ENCODE measurements at places on chromosomes 3 and 15.

- DNase-seq = no peak
Observed at GRCh38 chr3:132354916-132355702, 37.9 kb downstream of the ACP3 start.

- DNase-seq = no peak
Observed at GRCh38 chr15:48719668-48720067, 74.2 kb upstream of the FBN1 start.

- no peak for DNase-seq
Observed at GRCh38 chr3:183261151-183261724, 8.2 kb downstream of the B3GNT5 start.

DNA sequence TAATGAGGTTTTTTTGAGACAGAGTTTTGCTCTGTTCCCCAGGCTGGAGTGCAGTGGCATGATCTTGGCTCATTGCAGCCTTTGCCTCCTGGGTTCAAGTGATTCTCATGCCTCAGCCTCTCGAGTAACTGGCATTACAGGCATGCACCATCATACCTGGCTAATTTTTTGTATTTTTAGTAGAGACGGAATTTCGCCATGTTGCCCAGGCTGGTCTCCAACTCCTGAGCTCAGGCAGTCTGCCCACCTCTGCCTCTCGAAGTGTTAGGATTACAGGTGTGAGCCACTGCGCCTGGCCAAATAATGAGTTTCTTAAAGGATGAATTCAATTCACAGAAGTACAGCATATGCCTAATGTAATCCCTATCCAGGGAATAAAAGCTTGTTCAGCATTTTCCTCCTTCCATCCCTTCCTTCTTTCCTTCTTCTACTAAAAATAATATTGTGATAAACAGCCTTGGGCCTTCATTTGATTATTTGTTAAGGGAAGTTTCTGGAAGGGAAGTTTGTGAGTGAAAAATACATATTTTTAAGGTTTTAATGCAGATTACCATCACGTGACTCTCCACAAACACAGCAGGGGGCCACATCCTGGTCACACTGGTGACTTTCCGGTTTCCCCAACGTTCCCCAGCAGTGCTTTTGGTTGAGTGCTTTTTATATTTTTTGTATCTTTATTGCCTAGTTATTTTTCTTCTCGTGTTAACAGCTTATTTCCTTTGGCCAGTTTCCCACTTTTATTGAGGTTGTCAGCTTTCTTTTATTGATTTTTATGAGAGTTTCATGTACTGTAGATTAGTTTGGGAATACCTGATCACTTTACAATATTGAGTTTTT lies 116.8 kb downstream of the USP13 start:
- no peak for DNase-seq

GRCh38 chr3:70952033-70952747 lies 631.3 kb downstream of the FOXP1 start:
- DNase-seq = no peak

- no peak for DNase-seq
Observed at GRCh38 chr3:178137831-178138230, 398.4 kb upstream of the KCNMB2 start.

- no peak for DNase-seq
Observed at GRCh38 chr3:170792471-170792870, 77.5 kb downstream of the RPL22L1 start.

DNA sequence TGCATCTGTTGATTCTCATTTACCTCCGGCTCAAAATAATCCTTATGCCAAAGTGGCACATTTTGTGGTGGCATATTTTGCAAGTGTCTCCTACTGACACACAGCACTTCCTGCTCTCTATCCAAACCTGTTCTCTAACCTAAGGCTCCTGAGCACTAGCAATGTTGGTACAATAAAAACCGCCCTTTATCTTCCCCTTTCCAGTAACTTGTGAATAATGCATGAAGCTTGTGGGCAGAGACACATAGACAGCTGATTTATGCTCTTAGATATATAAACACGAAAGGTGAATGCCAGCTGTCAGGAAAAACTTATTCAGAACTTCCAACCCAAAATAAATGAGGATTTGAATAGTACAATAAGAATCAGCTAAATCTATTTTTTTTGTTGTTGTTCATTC lies 34.6 kb upstream of the ARPIN start:
- no peak for DNase-seq

GRCh38 chr15:85782064-85782463 lies 12.7 kb downstream of the KLHL25 start:
- no peak for DNase-seq

DNA sequence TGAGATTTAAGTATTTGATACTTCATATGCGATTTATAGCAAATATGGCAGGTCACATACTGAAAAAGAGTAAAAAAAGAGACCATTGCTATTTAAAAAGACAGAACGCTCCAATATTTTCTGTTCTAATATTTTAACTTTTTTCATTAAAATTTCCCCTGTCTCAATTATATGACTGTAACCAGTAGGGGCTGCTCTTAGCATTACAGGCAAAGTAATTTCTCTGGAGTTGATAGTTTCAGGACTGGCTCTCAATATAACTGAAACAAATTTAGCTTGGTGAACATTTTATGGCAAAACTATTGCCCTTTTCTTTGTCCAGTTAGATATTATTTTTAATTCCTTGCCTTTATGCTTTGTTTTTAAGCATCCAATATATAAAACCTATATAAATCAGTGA lies 286.3 kb upstream of the ROBO2 start:
- no peak for DNase-seq

All from naive B cell (primary cell).